ENCODE measurements at places on chromosomes 7 and 10.

DNA sequence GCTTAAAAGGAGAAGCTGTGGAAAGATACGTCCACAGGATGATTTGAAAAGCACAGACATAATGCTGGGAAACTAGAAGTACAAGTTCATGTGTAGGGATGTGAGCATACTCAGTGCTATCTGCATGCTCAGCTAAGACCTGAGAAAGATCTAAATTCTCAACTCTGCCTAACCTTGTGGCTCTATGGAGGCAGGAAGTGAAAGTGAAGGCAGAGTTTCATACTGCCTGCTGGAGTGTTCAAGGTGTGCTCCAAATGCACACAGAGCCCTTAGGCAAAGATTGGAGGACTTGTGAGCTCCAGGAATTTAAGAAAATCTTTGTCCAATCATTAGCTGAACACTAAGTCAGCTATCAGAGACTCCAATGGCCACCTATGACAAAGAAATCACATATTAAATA, 190.9 kb downstream of the RNLS start:
- DNase-seq, result no peak

DNA sequence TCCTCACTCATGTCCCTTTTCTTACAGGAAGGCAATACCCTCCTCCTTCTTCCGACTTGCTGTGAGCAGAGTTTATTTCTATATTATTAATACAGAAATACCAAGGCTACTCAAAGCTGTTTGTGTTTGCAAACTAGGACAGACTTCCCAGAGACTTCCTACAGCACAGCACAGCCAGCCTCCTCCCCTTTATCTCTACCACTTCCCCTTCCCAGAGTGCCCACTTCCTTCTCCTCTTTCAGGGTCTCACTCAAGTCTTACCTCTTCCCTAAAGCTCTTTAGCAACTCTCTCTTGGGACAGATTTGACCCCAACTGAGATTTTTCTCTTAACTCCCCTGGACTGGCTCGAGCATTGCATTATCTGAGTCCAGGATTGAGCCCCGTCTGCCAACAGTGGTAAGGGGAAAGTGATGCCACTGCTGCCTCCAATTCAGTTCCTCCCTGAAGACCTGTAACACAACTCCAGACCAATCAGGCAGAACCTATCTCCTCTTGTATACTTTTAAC, 5.5 kb upstream of the LRGUK start:
- no peak for DNase-seq

DNA sequence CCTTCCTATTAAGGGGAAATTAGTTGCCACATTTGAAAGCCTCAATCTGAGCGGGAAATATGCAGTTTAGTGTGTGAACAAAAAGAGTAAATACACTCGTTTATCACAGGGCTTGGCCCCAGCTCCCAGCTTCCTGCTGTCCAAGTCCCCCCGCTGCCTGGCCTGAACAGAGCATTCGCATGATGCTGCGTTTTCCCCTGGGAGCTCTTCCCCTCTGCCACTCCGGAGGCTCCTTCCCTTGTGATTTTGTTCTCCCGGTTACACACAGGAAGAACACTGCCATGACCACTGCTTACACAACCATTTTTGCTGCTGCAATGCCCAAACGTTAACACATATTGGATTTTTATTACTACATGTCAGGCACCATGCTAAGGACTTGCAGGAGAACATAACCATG, 120.7 kb upstream of the ADARB2 start:
- DNase-seq, result no peak

- peak; percentile 73 for DNase-seq
These were observed 163.3 kb downstream of the RPS24 start for GRCh38 chr10:78196964-78197363.

DNA sequence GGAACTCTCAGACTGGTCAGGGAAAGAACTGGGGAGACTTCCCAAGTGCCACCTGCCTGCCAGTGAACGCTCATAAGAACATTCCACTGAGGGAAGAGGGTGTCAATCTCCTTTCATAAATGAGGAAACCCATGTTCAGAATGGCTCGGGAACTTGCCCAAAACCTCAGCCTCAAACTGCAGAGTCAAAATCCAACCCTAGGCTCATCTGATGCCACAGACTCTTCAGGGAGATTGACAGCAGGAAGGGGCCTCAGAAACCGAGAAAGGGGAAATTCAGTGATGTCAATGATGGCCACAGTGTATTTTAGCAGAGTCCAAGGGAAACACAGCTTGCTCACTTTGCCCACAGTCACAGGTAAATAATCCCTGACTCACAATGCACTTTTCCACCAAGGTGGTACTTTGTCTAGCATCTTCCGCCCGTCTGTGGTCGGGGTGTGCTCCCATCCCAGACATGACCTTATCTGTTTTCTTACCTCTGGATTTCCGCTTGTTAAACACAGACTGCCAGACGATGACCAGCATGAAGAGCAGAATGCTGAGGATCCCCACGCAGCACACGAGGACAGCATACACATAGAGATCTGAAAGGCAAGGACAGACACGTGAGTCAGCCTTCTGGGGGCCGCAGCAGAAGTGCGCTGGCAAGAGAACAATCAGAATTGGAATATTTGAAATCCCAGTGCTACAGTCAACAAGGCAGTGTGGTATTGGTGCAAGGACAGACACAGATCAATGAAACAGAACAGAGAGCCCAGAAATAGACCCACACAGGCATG, 38.4 kb downstream of the VSTM4 start:
- no peak for DNase-seq

DNA sequence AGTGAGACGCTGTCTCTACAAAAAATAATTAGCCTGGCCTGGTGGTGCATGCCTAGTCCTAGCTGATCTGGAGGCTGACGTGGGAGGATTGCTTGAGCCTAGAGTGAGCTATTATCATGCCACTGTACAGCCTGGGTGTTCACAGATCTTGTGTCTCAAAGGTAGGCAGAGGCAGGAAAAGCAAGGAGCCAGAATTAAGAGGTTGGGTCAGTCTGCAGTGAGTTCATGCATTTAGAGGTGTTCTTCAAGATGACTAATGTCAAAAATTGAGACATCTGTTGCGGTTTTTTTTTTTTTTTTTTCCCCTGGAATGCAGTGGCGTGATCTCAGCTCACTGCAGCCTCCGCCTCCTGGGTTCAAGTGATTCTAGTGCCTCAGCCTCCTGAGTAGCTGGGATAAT, 5.4 kb downstream of the PPIA start:
- no peak for DNase-seq

- DNase-seq, result no peak
These were observed 8.8 kb downstream of the PAPSS2 start for GRCh38 chr10:87668324-87669074.

GRCh38 chr10:12796401-12797160, 204.9 kb downstream of the CCDC3 start:
- DNase-seq, result no peak

- peak; percentile 32 for DNase-seq
These were observed 246.6 kb downstream of the XPNPEP1 start for GRCh38 chr10:109676703-109677102.

- DNase-seq, result no peak
These were observed 6.5 kb upstream of the ADCY1 start for GRCh38 chr7:45567713-45568112.

DNA sequence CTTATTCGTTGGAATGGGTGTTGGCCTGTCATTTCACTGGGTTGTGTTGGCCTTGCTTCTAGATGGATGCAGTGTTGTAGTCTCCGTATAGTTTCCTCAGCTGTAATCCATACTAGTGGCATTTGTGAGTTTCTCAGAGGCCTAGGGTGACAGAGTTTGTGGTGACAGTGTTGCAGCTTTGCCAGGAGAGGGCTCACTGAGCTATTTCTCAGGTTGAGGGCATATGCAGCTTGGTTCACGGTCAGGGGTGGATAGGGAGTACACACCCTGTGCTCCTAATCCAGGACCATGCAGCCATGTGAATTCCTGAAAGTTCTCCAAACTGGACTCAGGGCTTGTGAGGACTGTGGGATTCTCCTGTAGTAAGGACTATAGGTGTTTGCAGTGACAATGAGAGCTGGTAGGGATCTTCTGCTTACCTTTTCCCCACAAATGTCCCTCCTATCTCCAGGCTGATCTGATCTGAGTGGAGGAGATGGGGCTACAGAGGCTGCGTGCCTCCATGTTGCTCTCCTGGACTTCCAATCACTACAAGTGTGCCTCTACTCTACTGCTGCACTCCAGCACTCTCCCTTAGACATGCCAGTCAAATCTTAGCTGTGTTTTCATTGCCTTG, 229.0 kb downstream of the STK31 start:
- DNase-seq, result peak; percentile 2

DNA sequence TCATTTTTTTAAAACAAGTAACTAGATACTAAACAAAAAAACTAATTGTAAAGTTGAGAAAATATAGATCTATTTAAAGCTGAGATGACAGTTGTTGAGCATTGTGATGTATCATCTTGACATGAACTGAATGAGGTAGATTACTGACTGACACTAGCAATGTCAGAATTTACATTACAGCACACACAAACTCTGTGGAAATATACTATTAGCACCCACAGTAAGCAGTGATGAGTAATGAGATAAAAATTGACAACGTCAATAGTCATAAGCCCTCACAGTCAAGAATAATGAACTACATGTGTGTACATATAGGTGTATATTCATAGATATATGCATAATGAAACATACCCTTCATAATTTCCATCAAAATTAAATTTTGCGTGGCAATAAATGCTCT, 368.4 kb downstream of the TFEC start:
- no peak for DNase-seq

DNA sequence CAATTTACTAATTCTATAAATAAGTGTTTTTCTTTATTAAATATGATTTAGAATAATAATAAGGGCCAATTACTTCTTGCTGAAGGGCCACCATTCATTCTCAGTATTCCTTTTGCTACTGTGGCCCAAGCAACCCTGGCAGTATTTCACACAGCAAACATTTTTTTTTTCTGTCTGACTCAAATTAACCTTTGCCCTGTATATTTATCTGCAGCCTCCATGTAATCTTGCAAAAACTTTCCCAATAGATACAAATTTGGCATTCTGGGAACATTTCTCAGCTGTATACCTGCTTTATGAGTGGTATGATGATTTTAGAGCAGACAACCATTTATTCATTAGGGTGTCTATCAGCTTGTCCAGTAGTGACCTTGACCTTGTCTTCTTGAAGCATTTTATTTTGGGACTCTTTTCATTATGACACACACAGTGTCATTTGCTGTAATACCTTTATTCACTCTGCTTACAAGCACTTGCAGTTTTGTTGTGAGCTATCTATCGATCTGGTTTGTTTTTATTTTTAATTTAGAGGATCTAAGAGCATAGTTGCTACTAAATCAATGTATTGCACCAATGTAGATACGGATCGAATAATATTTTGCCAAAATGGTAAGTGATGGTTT, 159.7 kb upstream of the PLXDC2 start:
- DNase-seq, result no peak

GRCh38 chr10:52729271-52730104, 43.1 kb downstream of the MBL2 start:
- DNase-seq, result no peak

- DNase-seq, result no peak
These were observed 300.2 kb downstream of the NEBL start for GRCh38 chr10:20596911-20597310.

DNA sequence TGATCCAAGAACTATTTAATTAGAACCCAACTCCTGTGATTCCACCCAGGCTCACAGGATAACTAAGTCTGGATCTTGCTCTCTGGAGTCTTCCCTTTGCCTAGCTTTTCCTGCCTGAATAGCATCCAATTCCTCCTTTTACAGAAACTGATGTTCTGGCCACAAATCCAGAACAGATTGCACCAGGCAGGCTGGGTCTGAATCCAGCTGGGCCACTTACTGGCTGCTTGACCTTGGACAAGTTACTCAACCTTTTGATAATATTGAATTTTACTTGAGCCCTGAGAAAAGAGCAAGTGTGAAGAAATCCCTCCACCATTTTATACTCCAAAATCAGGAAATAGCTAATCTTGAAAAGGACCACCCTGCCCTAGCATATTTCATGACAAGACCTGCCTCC, 55.5 kb upstream of the SLC35G1 start:
- DNase-seq, result no peak

- DNase-seq, result no peak
These were observed 101.8 kb upstream of the WAC start for GRCh38 chr10:28431139-28431538.

GRCh38 chr7:101993311-101993710, 175.9 kb downstream of the CUX1 start:
- no peak for DNase-seq

- no peak for DNase-seq
These were observed 37.2 kb upstream of the BMPER start for GRCh38 chr7:33868166-33868565.

DNA sequence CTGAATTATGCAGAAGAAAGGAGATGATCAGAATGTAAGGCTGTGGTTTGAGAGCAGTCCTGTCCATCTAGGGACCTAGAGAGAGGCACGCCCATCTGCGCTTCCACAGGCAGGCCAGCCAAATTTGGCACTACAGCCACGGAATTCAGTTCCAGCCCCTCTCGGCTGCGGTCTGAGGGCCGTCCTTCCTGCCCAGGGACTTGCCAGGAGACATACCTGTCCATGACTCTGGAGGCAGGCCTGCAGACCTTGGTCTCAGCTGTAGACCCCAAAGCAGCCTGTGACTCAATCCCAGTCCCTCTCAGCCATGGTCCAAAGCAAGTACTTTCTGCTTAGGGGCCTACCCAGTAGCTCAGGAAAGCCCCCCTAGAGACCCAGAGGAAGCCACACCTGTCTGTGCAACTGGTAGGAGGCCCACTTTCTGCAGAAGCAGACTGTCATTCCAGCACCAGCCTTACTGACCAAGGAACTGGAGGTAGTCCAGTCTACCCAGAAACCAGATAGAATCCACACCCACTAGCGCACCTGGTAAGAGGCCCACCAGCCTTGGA, 720.9 kb downstream of the PARD3 start:
- DNase-seq, result no peak

GRCh38 chr10:60009276-60009675, 102.9 kb upstream of the CCDC6 start:
- no peak for DNase-seq

DNA sequence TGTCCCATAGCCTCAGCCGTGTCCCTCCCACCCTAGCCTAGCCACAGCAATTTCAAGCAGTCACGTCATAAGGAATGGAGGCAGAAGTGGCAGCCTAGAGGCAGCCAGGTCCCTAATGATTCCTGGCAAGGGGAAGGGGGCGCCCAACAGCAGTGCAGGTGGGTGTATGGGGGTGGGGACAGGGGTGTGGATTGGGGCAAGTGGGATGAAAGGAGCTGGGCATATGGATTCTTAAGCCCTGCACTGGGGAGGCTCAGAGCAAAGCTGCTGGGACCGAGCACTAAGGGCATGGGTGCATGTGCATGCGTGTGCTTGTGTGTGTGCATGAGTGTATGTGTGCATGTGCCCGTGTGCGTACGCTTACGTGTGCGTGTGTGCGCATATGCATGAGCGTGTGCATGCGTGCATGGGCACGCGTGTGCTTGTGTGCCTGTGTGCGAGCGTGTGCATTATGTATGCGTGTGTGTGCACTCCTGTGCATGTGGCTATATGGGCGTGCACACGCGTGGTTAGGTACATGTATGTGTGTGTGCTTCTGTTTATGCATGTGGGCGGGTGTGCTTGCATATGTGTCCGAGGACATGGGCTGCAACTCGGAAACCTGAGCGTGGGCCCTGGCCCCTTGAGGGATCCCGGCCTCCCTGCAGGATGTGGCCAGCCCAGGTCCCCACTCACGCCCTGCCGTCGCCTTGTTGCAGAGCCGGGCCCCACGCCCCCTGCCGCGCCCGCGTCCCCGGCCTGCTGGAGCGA, 34.1 kb downstream of the SH2B2 start:
- no peak for DNase-seq

- no peak for DNase-seq
These were observed 24.3 kb downstream of the TES start for GRCh38 chr7:116234517-116235200.

GRCh38 chr10:70932392-70933196, 44.2 kb upstream of the PCBD1 start:
- DNase-seq, result no peak

- DNase-seq, result no peak
These were observed 462.9 kb upstream of the ZMIZ1 start for GRCh38 chr10:78605800-78606350.

Measured in epithelial cell of proximal tubule (primary cell).